Calu3 (cell line): ENCODE measurements at places on chromosomes 12 and 14. TPM values are rescaled to one million over a fixed set of nuclear protein-coding genes. Genes with fewer than 3 reads are reported as not detected.
A peak's percentile ranks its signal among the peaks of the same experiment; 100 is the strongest.

DNA sequence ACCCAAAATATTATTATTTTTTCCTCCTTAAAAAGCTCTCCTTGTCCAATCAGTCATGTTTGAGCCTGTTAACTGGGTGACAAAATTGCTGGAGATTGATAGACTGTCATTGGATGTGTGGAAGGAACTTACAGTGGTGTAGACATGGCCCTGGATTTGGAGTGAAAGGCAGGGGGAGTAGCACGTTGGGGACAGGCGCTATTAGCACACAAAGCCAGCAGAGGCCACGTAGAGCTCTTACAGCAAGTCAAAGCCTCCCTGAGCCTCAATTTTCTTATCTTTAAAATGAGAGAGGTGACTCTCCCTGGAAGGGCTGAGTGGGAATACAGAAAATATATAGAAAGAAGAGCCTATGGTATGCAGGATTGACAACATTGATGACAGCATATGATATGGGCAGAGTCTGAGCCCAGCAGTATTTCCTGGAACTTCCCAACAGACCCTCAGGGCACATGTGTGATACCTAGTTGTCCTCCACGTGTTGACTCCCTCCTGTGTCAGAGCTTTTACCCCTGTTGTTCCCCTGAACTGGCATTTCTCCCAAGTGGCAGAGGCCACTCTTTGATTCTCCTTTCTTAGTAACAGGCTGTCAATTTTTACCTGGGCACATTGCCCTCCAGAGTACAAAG, 504.9 kb downstream of the VRK1 start:
- DNase-seq: no peak

DNA sequence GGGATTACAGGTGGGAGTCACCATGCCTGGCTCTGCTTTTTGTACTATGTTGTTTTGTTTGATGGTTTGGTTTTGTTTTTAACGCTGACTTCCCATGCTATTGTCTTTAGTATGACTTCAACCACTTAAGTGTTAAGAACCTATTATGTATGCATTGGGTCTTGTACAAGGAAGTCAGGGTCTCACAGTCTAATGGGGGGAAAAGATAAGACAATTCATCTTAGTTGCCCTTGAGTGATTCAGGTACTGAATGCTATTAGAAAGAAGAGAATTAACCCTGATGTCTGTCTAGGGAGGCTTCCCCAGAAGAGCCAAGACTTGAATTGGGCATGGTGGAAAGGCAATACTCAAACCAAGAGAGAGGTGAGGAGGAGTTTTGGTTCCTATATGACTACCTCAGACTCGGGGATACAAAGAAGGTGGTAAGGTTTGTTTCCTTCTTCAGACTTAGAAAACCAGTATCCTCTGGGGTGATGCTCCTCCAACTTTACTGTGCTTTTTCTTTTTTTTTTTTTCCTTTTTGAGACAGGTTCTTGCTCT, 64.6 kb downstream of the SUSD6 start:
- DNase-seq: no peak

- DNase-seq: no peak
These were observed 6.5 kb downstream of the HECTD1 start for GRCh38 chr14:31201111-31201510.

GRCh38 chr12:92055877-92056276, 89.8 kb downstream of the BTG1 start:
- DNase-seq: peak; percentile 60

DNA sequence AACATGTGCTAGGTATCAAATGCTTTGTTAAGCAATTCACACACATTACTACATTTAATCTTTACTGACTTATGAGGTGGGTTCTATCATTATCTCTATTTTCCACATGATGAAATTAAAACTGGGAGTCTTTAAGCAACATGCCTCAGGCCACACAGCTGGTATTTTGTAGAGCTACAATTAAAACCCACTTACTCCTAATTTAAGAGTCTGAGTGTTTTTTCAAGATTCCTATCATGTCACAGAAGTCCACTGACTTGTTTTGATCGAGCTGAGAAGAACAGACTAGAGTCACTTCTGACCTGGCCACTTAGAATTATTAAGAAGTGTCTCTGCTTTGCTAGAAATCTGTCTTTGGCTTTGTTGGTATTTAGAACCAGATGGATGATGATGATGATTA, 670.7 kb downstream of the NRXN3 start:
- no peak for DNase-seq

DNA sequence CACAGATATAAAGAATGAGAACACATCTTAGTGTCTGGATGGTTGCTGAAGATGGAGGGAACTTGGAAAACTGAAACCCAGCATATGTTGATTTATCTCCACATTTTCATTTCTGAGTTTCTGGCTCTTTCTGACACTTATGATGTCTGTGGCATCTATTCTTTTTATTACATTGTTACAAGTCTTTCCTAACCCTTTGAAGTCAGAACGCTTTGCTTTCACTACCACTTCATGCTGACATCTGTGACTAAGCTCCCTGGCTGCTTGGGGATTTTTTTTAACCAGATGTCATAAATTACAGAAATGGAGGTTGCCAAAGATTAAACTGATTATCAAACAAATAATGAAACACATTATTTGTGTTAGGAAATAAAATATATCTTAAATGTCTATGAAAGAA, 188.7 kb downstream of the KITLG start:
- DNase-seq: no peak

GRCh38 chr14:61417141-61417540, 95.8 kb downstream of the PRKCH start:
- no peak for DNase-seq

ITGA7 gene
- total RNA-seq: 5.9 and 6.3 TPM in 2 replicates

ARHGDIB gene
- total RNA-seq: 23.5 and 23.6 TPM in 2 replicates

GDF3 gene
- not detected in 2 replicates for total RNA-seq

SCNN1A gene
- total RNA-seq: 36.5 and 53.5 TPM in 2 replicates
